Activated CD4-positive, alpha-beta memory T cell treated with anti-CD3 and anti-CD28 coated beads, Interleukin-2, amount 10 ng/mL, durations not matched to agents 7 days and 5 days (primary cell): ENCODE measurements at places on chromosomes 5 and 9. TPM values are rescaled to one million over a fixed set of nuclear protein-coding genes. Genes with fewer than 3 reads are reported as not detected.

DNA sequence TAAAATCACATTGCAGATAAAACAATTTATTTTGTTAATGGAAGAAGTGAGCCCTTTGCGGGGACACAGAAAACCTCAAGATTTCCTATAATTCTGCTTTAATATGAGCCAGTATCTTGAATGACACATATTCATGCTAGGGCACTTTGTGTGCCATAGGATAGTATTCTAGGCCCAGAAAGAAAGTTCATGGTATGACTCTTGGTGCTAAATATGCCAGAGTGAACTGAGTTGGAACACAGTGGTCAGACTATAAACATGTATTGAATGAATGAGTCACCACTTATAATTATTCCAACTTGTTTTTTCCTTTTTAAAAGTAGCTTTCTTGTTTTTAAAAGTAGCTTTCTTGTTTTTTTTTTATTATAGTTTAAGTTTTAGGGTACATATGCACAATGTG is 46.0 kb downstream of the ADAMTS19 start:
- no peak overlapping the region for H3K4me3 ChIP-seq
- H3K4me1 ChIP-seq, result no peaks in the 10 kb centered on the region
- no peaks in the 10 kb centered on the region for H3K27me3 ChIP-seq
- no peak overlapping the region for H3K27ac ChIP-seq

DNA sequence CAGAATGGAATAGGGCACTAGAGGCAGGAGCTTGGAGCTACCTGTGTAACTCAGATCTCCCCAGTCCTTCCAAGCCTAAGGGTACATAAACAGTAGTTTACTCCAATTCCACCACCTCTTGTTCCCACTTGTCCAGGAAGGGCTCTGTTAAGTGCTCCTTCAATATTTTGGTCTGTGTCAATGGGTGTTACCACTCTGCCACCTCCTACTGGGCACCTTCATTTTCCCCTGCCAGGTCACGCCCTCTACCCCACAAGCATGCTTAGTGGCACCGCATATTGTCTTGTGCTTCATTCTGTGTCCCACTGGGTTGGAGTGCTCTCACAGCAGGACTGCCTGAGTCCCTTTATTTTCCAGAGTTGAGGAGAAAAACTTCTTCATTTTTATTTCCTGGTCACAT is 459.8 kb downstream of the ARHGEF28 start:
- no peak overlapping the region for H3K4me3 ChIP-seq
- H3K36me3 ChIP-seq, result no peaks in the 10 kb centered on the region
- H3K27me3 ChIP-seq, result peaks cover 11% of the 10 kb centered on the region
- no peak overlapping the region for H3K27ac ChIP-seq
- DNase-seq, result no peak
- no peaks in the 10 kb centered on the region for H3K4me1 ChIP-seq

- H3K4me1 ChIP-seq, result no peaks in the 10 kb centered on the region
- no peak for DNase-seq
- H3K27me3 ChIP-seq, result no peaks in the 10 kb centered on the region
- no peaks in the 10 kb centered on the region for H3K36me3 ChIP-seq
- no peak overlapping the region for H3K27ac ChIP-seq
Measured at GRCh38 chr9:26308328-26308727, 584.3 kb downstream of the CAAP1 start.

GRCh38 chr5:53239301-53239990 is 129.9 kb upstream of the MOCS2 start:
- no peaks in the 10 kb centered on the region for H3K4me1 ChIP-seq
- H3K27ac ChIP-seq, result no peak overlapping the region
- no peak overlapping the region for H3K4me3 ChIP-seq
- peaks cover 4% of the 10 kb centered on the region for H3K27me3 ChIP-seq

DNA sequence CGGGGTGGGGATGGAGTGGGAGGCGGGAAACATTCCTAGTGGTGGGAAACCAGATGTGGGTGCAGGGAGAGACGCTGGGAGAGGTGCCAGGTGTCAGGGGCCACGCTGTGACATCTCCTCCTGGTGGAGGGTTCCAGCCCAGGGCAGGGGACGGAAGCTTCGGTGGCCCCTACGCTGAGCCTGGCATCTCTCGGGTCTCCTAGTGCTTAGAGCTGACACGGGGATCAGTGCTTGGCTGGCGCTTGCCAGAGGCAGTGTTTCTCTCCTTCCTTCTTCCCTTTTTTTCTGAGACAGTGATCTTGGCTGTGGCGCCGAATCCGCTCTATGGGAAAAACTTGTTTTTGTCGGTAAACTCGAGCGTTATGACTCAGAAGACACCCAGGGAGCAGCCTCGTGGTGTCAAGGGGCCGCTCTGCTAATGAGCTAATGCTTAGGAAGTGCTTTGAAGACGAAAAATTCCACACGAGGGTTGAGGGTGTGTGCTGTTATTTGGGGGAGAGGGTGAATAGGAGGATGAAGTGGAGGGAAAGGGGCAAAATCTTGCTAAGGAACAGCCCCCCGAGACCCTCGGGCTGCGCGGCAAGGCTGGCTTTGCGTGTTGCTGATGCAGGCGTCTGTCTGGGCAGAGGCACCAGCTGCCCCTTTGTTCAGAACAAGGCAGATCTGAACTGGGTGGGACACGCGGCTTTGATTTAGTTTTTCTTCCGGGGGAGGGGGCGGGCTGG is 20.4 kb upstream of the IER5L start:
- peaks cover 16% of the 10 kb centered on the region for H3K27me3 ChIP-seq
- H3K4me1 ChIP-seq, result peaks cover 4% of the 10 kb centered on the region
- no peak overlapping the region for H3K4me3 ChIP-seq
- H3K27ac ChIP-seq, result no peak overlapping the region
- DNase-seq, result no peak
- no peaks in the 10 kb centered on the region for H3K36me3 ChIP-seq

The PRDM9 gene
- total RNA-seq, result not detected

The ADGRD2 gene
- total RNA-seq, result not detected

The FOXD4L6 gene
- total RNA-seq, result not detected

- H3K27ac ChIP-seq, result no peak overlapping the region
- H3K4me1 ChIP-seq, result peaks cover 33% of the 10 kb centered on the region
- DNase-seq, result no peak
- H3K36me3 ChIP-seq, result peaks cover 3% of the 10 kb centered on the region
Measured at GRCh38 chr5:82364497-82364896, 86.3 kb upstream of the RPS23 start.

GRCh38 chr5:3337812-3338541 is 257.7 kb upstream of the IRX1 start:
- H3K27me3 ChIP-seq, result no peaks in the 10 kb centered on the region
- H3K4me1 ChIP-seq, result no peaks in the 10 kb centered on the region
- H3K27ac ChIP-seq, result no peak overlapping the region
- H3K4me3 ChIP-seq, result no peak overlapping the region
- no peaks in the 10 kb centered on the region for H3K36me3 ChIP-seq
- DNase-seq, result no peak
